ENCODE measurements at places on chromosomes 12 and 14. TPM values are rescaled to one million over a fixed set of nuclear protein-coding genes. Genes with fewer than 3 reads are reported as not detected.

Gene PARP11
- 19.9 TPM for polyA plus RNA-seq

Gene IQSEC3
- polyA plus RNA-seq = 2.1 TPM

Gene RDH16
- polyA plus RNA-seq = 1.1 TPM

Gene SYT1
- 4.5 TPM for polyA plus RNA-seq

Gene CAPZA3
- polyA plus RNA-seq = not detected

Gene WIF1
- polyA plus RNA-seq = 0.51 TPM
